ENCODE measurements at places on chromosomes 6 and 20.

GRCh38 chr20:11012975-11013374 lies 339.2 kb upstream of the JAG1 start:
- peak; percentile 84 for DNase-seq

- DNase-seq, result no peak
These were observed 42.6 kb upstream of the TULP4 start for GRCh38 chr6:158269657-158270056.

DNA sequence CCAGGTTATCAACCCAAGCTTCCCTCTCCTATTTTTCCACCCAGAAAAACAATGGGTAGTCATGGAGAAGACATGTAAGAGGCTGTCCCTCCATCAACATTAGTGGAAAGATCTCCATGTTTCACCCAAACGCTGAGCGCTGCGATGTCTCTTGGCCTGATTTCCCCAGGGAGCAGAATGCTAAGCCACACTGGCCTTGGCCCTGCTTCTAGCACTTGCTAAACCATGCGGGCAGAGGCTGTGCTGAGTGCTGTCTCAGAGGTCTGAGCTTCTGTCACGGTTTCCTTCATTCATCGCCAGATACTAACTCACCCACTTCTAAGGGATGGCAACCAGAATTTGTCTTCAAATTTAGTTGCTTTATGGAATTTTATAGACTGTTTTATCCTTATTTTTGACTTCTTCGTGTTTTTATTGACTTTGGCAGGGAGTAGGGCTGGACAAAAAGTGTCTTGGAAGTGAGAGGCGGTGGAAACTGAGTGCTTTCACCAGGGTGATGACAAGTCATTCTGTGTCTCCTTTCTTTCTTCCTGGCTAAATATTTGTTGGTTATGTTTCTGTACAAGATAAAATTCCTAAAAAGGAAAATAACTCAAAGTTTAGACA lies 181.4 kb upstream of the UST start:
- DNase-seq, result no peak

- DNase-seq, result no peak
These were observed 163.2 kb downstream of the KHDC1L start for GRCh38 chr6:73062130-73062529.

- peak; percentile 1 for DNase-seq
These were observed 238.2 kb upstream of the NOX3 start for GRCh38 chr6:155693573-155694418.

DNA sequence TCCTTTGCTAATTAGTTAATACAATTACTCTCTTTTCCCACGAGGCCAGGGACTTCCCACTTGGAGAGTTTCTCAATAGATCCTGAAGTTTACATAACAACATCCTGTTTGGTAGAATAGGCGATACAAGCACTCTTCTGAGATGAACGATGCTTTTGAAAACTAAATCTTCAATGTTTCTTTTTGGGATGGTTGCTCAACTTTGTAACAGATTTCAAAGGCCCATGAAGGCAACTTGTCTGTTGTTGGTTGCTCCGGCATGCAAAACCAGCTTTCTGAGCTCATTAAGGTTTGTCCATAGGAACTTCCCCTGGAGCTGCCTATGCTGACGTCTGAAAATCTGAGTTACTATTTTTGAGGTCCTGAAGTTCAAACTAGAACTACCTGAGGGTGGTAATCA lies 25.9 kb upstream of the ROS1 start:
- no peak for DNase-seq

Data from cardiac muscle cell (in vitro differentiated cells and primary cell).